ENCODE measurements at places on chromosomes 16 and 17.

- H3K4me3 ChIP-seq, result peak overlapping the region; percentile 58
- peaks cover 17% of the 10 kb centered on the region for H3K36me3 ChIP-seq
- no peaks in the 10 kb centered on the region for H3K27me3 ChIP-seq
- peak overlapping the region; percentile 82 for H3K27ac ChIP-seq
Measured at GRCh38 chr17:5410594-5411272, 8.7 kb downstream of the NUP88 start.

GRCh38 chr17:41580244-41580575 lies 6.5 kb downstream of the KRT14 start:
- no peak overlapping the region for H3K4me3 ChIP-seq
- H3K27me3 ChIP-seq, result peaks cover 67% of the 10 kb centered on the region
- no peaks in the 10 kb centered on the region for H3K36me3 ChIP-seq
- no peaks in the 10 kb centered on the region for H3K4me1 ChIP-seq

GRCh38 chr17:73799781-73800627 lies 155.8 kb upstream of the SDK2 start:
- peaks cover 1% of the 10 kb centered on the region for H3K36me3 ChIP-seq
- no peak for DNase-seq
- H3K27ac ChIP-seq, result no peak overlapping the region
- H3K4me1 ChIP-seq, result peaks cover 2% of the 10 kb centered on the region
- H3K4me3 ChIP-seq, result no peak overlapping the region

DNA sequence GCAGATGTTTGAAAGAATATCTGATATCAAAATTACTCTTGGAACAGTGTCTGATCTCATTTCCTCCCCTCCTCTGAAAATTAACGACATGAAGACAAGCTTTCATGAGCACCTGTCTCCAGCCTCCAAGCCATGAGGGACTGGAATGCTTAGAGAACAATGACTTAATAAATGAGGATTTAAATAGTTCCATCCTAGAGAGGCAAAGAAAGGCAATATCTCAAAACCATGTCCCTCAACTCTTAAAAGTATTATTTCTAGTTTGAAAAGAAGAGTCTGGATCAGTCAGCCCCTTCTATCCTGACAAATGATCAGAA lies 137.5 kb downstream of the ANKFN1 start:
- peaks cover 5% of the 10 kb centered on the region for H3K4me1 ChIP-seq
- DNase-seq, result no peak
- H3K27me3 ChIP-seq, result no peaks in the 10 kb centered on the region
- H3K36me3 ChIP-seq, result no peaks in the 10 kb centered on the region
- H3K4me3 ChIP-seq, result peak overlapping the region; percentile 43

GRCh38 chr17:55577687-55578086 lies 66.4 kb upstream of the SMIM36 start:
- no peaks in the 10 kb centered on the region for H3K36me3 ChIP-seq
- H3K27ac ChIP-seq, result no peak overlapping the region
- peak; percentile 21 for DNase-seq

GRCh38 chr17:61396586-61397085 lies 3.0 kb upstream of the TBX2 start:
- no peak for DNase-seq
- no peak overlapping the region for H3K4me3 ChIP-seq
- peaks cover 50% of the 10 kb centered on the region for H3K27me3 ChIP-seq
- H3K36me3 ChIP-seq, result no peaks in the 10 kb centered on the region
- H3K27ac ChIP-seq, result no peak overlapping the region
- H3K4me1 ChIP-seq, result peaks cover 13% of the 10 kb centered on the region

DNA sequence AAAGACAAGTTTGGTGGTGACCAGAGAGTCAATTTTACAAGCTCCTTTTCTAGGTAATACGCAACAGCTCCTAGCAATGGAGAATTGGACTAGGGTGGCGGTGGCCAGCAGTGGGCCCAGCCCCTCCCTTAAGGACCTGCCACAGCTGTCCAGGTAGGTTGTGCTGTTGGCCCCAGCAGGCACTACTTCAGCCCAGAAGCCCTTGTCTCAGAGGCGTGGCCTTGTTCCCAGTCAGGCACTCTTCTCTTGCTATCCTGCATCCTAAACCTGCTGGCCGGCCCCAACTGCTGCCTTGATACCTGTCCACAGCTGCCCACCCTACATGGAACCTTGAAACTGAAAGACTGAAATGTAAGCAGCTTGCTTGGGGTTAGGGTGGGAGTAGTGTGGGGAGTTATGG lies 989 bp upstream of the GALK1 start:
- H3K36me3 ChIP-seq, result no peaks in the 10 kb centered on the region
- H3K4me3 ChIP-seq, result peak overlapping the region; percentile 79
- DNase-seq, result no peak
- no peaks in the 10 kb centered on the region for H3K27me3 ChIP-seq
- peaks cover 11% of the 10 kb centered on the region for H3K4me1 ChIP-seq

DNA sequence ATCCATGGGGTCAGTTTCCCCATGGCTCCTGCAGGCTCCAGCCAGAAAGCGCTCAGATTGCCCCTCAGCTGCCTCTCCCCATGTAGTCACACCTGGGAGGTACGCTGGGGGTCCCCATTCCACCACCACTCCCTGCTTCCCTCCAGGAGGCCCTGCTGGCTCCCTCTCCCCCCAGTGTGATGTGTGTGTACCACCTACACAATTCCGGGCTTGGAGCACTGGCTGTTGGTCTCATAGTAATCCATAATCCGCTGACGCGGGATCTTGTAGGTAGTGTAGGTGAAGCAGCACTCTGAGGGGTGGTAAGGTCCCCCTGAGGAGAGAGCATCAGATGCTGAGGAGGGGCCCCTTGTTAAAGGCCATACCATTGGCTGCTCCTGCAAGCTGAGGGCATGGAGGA lies 2.4 kb downstream of the CCL14 start:
- peaks cover 30% of the 10 kb centered on the region for H3K27me3 ChIP-seq
- H3K27ac ChIP-seq, result no peak overlapping the region
- H3K4me3 ChIP-seq, result no peak overlapping the region
- peaks cover 3% of the 10 kb centered on the region for H3K4me1 ChIP-seq
- H3K36me3 ChIP-seq, result peaks cover 2% of the 10 kb centered on the region
- DNase-seq, result no peak

DNA sequence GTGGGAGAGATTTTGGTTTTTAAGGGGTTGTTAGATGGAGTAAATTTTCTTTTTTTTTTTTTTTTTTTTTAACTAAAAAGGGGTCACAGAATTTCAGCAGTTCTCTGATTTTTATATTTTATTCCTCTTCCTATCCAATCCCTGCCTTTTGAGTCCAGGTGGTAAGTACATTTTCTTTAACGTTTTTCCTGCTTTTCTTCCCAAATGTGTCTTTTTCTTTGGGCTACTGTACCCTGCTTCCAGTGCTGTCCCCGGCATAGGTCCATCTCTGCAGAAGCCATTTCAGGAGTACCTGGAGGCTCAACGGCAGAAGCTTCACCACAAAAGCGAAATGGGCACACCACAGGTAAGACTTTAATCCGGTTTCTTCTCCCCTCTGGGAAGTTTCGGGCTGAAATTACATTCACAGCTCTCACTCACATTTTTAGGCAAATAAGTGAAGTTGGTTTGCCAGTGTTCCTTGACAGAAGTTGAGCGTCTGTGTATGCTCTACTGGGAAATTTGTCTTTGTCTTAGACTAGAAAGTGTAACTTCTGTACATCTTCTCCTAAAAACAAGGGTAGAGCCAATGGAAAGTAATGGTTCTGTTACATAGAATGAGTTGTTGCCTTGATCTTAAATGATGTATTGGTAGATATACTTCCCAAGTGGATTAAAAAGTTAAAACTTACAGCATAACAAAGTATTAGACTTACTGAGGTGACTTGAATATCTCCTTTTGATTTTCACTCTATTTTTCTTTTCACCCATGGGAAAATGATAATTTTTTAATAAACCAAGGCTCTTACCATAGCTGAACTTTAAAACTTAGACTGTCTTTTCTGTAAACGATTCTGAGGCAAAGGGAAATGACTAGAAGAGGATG lies 54.5 kb downstream of the TUBD1 start:
- peaks cover 37% of the 10 kb centered on the region for H3K4me1 ChIP-seq
- peak overlapping the region; percentile 99 for H3K4me3 ChIP-seq
- no peak for DNase-seq
- peaks cover 16% of the 10 kb centered on the region for H3K36me3 ChIP-seq

DNA sequence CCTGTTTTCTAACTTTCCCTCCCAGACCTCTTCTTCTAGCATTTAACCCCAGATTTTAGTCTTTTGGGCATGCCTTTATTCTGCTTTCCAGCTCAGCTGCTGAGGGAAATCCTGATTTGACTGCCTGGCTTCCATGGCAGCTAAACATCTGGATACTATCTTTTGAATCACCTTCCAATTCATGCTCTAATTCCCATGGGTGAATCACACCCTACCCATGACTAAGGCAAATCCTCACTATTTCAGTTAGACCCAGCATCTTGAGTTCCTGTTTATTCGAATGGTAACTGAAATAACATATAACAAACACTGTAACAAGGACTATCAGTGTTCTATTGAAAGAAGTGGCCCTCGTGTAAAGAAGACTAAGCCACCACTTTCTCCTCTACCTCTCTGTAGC lies 29.8 kb downstream of the CA10 start:
- peaks cover 35% of the 10 kb centered on the region for H3K27me3 ChIP-seq
- peaks cover 3% of the 10 kb centered on the region for H3K4me1 ChIP-seq
- peaks cover 2% of the 10 kb centered on the region for H3K36me3 ChIP-seq
- H3K27ac ChIP-seq, result no peak overlapping the region

GRCh38 chr17:64572682-64573154 lies 65.9 kb downstream of the CEP95 start:
- H3K4me3 ChIP-seq, result peak overlapping the region; percentile 36
- H3K27ac ChIP-seq, result peak overlapping the region; percentile 90
- no peaks in the 10 kb centered on the region for H3K36me3 ChIP-seq
- no peaks in the 10 kb centered on the region for H3K27me3 ChIP-seq

DNA sequence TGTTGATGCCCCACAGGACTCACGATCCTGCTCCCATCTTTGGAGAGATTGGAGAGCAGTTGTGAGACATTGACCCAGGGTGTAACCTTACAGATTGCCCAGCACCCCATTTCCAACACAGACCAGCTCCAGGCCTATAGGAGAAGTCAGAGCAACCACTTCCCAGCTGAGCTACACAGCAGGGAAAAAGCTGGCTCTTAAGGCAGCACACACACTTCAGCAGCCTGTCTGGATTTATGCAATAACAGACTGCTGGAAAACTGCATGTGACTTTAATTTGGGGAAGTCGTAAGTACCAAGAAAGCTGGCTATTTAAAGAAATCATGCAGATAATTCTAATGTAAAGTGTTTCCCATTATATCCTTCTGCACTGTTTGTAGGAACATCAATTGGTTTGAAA lies 30.8 kb downstream of the NOG start:
- DNase-seq, result no peak
- H3K27me3 ChIP-seq, result peaks cover 41% of the 10 kb centered on the region

DNA sequence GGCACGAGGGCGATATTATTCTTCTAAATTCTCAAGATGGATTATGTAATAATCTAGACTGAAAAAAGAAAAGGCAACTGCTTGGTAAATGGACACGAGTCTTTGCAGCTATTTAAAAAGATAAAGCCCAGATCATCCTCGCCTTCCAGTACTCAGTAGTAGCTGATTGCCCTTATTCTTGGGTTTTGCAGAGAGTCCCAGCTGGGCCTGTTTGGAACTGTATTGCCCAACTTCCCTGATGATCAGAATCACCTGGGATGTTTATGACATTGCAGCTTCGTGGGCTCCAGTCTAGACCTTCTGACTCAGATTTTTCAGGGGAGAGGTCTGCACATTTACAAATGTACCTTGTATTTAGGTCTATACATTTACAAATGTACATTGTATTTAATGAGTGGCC lies 213.5 kb downstream of the RAB11FIP4 start:
- no peak overlapping the region for H3K4me3 ChIP-seq
- peaks cover 4% of the 10 kb centered on the region for H3K27me3 ChIP-seq
- no peak for DNase-seq
- H3K27ac ChIP-seq, result no peak overlapping the region

- H3K36me3 ChIP-seq, result peaks cover 2% of the 10 kb centered on the region
- H3K4me3 ChIP-seq, result peak overlapping the region; percentile 72
- peaks cover 51% of the 10 kb centered on the region for H3K4me1 ChIP-seq
- H3K27ac ChIP-seq, result peak overlapping the region; percentile 74
- no peaks in the 10 kb centered on the region for H3K27me3 ChIP-seq
- DNase-seq, result no peak
Measured at GRCh38 chr17:29723278-29724047, 100.8 kb upstream of the CORO6 start.

DNA sequence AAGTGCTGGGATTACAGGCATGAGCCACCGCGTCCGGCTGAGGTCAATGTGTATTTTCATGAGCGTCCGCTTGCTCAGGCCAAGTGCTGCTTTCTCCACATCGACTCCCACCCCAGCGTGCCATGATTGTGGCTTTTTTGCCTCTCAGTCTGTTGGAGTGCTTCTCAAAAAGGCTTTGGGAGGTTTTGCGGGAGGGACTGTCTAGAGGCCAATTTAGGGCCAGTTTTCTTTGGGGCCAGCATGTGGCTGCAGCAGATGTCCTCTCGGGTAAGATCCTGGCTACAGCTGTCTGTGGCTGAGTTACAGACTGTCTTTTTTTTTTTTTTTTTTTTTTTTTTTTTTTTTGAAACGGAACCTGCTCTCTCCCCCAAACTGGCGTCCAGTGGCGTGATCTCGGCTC lies 6.5 kb downstream of the C16orf90 start:
- no peak for DNase-seq
- no peak overlapping the region for H3K4me3 ChIP-seq
- no peaks in the 10 kb centered on the region for H3K27me3 ChIP-seq
- peaks cover 2% of the 10 kb centered on the region for H3K36me3 ChIP-seq

DNA sequence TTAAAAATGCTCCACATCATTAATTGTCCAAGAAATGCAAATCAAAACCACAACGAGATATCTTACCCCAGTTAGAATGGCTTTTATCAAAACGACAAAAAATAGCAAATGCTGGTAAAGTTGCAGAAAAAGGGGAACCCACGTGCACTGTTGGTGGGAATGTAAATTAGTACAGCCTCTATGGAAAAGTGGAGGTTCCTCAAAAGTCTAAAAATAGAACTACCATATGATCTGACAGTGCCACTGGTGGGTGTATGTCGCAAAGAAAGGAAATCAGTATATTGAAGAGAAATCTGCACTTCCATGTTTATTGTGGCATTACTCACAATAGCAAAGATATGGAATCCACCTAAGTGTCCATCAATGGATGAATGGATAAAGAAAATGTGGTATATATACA lies 38.2 kb upstream of the ZFHX3 start:
- no peaks in the 10 kb centered on the region for H3K4me1 ChIP-seq
- no peak overlapping the region for H3K4me3 ChIP-seq
- no peak for DNase-seq
- no peak overlapping the region for H3K27ac ChIP-seq
- H3K27me3 ChIP-seq, result peaks cover 11% of the 10 kb centered on the region

DNA sequence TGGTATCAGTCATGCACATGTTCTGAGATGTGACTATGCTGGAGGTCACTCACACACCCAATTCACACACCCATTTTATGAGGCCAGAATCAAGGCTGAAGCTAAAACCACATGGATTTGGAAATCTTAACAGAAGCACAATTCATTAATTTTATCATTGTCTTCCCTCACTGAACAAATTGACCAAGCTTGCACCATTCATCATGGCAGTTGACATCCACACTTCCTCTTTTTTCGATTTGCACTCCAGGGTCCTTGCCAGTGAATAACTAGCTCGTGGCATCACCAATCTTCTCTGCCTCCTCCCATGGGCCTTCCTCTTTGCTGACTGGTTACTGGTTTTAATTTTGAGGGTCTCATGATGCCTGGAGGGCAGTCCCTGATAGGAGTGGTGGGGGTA lies 123.0 kb upstream of the ASIC2 start:
- no peak overlapping the region for H3K27ac ChIP-seq
- peaks cover 2% of the 10 kb centered on the region for H3K36me3 ChIP-seq
- H3K27me3 ChIP-seq, result peaks cover 38% of the 10 kb centered on the region
- no peaks in the 10 kb centered on the region for H3K4me1 ChIP-seq
- DNase-seq, result no peak

Data from T-helper 17 cell (primary cell).